ENCODE measurements at places on chromosomes 1 and 21.

GRCh38 chr1:212302745-212303383, 17.7 kb downstream of the PPP2R5A start:
- no peak for DNase-seq

DNA sequence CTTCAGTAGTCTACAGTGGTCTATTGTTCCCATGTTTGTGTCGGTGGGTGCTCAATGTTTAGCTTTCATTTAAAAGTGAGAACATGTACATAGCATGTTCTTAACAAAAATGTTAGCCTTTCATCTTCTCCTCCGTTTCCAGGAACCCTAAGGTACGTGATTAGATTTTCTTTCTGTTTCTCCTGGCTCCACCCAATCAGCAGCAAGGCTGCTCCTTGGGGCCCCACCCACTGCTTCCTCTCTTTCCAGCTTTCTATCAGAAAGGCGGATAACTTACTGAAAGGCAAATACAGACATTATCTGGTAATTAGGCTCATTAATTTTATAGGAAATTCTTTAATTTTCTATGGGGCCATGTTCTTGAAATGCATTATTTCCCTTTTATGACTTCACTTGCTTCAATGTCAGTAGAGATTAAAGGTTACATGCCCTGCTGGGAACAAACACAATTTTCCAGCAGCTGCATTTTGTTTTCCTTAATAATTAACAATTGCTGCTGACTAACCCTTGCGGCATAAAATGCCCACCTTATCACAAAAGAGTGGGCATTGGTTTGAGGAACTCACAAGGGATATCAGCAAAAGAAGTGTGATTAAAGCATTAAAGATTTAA, 324.9 kb upstream of the SNX7 start:
- DNase-seq, result no peak

GRCh38 chr1:62726011-62726442, 37.8 kb upstream of the DOCK7 start:
- no peak for DNase-seq

DNA sequence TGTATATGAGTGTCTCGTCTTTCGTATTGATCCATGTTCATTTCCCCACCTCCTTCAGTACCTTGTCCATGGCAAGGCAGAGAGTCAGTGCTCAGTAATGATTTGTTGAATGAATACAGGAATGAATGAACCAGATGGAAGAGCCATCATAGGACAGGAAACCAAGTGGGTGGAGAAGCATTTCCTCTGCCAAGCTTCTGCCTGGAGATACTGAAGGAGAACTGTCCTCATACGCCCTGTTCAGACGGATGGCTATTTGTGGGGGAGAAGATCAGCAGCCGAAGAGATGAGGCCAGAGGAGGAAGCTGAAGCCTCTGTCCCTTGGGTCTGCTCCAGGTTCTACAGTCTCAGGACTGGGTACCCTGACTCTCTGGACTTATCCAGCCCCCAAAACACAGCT, 5.8 kb downstream of the FAM43B start:
- DNase-seq, result no peak

- peak; percentile 49 for DNase-seq
Observed at GRCh38 chr1:205774198-205775014, 876 bp downstream of the RAB29 start.

- DNase-seq, result no peak
Observed at GRCh38 chr1:14725695-14726094, 127.2 kb downstream of the KAZN start.

DNA sequence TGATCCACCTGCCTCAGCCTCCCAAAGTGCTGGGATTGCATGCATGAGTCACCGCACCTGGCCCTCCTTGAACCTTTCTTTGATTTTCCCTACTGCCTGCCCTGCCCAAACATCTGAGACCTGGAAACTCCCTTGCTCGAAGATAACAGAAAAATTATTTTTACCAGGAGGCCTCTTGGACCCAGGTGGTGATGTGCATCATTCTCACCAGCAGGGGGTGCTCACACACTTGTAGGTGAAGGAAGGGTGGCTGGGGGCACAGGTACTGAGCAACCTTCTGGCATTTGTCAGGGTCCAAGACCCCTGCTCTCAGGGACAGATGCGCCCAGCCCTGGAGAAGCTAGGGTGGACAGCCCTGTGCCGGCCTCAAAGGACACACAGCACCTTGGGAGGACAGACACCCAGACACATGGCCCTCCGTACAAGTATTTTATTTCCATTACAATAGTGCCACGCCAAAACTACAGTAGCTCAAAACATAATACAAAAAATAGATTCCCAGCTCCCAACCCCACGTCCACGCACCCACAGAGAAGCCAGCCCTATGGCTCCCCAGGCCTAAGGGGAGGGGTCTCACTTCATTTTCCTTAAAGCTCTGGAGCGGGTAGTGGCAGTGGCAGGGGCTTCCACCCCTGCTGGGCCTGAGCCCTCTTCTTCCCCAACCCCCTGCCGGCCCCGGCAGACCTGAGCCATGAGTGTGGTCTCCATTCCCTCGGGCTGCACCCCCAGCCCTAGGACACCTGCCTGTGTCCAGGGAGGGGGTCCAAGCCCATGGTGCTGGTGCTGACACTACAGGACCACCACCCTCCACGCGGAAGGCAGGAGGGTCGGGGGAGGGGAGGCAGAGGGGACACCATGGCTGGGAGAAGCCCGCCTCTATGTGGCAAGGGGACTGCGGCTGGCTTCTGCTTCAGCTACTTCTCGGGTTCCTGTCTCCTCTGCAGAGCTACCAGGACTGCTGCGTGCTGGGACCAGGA, 40.4 kb upstream of the EIF4G3 start:
- DNase-seq, result peak; percentile 79

GRCh38 chr1:241225741-241226140, 131.3 kb downstream of the RGS7 start:
- no peak for DNase-seq

DNA sequence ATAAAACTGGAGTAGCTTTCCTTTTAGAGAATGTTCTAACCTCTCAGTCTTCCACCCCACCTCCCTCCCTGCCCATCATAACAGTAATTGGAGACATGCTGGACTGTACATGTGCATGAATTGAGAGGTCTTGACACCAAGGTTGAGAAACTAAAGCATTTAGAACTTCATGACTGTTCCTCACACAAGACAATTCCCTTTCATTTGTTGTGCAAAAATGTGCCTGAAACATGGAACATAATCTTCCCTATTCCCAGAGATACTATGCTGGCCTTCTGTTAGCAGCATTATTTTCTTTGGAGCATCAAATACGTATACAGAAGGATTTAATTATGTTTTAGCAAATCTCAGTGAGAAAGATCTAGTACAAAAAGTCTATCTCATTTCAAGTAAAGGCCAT, 97.5 kb upstream of the KCNE2 start:
- DNase-seq, result no peak

- no peak for DNase-seq
Observed at GRCh38 chr1:209304166-209304565, 279.3 kb upstream of the CAMK1G start.

DNA sequence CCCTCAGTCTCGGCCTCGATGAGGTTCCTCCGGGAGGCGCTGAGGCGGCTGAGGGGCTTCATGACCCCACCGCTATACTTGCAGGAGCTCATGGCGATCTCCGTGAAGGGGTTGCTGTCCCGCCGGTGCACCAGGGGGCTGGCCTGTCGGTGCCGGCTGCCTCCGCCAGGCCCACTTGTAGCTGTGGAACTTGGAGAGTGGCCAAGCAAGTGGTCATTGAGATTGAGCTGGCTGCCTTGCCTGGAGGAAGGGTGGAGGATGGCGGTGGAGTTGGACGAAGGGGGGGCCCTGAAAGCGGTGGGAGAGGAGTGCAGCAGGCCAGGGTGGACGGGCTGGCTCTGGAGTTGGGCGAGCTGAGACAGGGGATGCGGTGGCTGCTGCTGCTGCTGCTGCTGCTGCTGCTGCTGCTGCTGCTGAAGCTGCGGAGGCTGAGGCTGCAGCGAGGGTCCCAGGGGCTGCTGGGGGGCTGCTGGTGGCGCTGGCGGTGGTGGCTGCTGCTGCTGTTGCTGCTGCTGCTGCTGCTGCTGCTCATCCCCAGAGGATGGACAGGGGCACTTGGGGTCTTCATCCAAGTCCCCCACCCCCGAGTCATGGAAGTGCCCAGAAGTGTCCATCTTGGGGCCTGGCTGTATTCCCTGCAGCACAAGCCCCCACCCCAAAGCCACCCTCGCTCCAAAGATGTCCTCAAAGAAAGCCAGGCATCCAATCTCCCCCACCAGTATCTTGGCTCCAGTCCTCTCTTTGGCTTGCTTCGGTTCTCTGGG, 548 bp downstream of the KCNN3 start:
- no peak for DNase-seq

GRCh38 chr1:157831968-157832626, 9.5 kb downstream of the CD5L start:
- DNase-seq, result no peak

DNA sequence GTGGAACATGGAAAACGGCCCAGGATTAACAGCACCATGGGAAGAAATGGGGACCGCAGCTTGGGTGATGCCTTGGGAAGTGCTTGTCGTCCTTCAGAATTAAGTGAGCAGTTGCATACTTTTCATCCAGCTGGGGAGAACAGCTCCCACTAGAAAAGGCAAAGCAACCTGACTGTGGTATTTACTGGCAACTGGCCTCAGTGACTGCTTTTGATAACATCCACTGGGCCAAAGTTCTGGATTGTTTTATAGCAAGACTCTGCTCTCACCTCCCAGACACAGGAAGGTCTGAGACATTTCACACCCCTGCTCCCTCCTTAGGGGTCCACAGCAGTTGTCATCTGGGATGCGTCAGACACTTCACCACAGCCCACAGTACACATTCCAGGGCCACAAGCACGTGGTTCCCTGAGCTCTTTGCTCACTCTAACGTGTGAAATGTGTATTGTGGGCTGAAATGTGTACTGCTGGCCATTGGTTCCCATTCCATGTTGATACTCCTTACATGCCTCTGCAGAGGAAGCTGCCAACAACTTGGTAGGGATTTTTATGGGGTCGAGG, 6.6 kb downstream of the PAPPA2 start:
- no peak for DNase-seq

GRCh38 chr1:202697038-202697437, 13.2 kb downstream of the SYT2 start:
- DNase-seq, result no peak

- DNase-seq, result no peak
Observed at GRCh38 chr1:94284476-94284875, 47.1 kb upstream of the ARHGAP29 start.

GRCh38 chr1:96308314-96308713, 413.3 kb upstream of the PTBP2 start:
- DNase-seq, result no peak

DNA sequence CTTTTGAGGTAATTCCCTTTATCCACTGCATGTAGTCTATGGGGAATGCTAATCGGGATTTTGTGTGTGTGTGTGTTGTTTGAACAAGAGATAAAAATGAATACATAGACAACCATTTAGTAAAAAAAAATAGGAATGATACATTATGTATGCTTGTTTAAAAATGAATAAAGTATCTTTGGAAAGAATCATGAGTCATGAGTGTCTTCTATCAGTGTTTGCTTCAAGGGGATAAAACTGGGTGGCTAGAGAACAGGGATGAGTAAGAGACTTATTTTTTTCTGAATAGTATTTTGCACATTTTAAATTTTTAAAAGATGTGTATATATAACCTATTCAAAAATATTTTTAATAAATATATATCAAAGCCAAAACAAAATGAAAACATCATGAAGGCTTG, 839.4 kb upstream of the ADGRL4 start:
- no peak for DNase-seq

GRCh38 chr1:108829498-108829916, 27.4 kb downstream of the AKNAD1 start:
- no peak for DNase-seq

GRCh38 chr1:56975446-56975845, 9.6 kb upstream of the C8B start:
- DNase-seq, result no peak

DNA sequence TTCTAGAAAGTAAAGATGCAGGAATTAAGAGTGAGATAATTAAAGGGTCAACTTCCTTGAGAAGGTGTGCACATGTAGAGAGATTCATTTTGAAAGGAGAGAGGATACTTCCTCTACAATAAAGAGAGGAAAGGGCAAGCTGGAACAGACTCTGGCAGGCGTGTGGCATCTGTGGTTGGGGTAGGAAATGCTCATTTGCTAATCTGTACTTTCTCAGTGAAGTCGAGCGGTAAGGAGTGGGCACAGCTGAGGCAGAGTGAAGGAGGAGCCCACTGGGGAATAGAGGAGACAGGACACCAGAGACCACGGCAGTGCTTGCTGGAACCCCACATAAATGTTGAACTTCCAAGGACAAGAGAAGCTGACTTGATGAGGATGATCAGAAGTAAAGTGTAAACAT, 49.1 kb downstream of the PCSK9 start:
- DNase-seq, result peak; percentile 12

- DNase-seq, result no peak
Observed at GRCh38 chr21:29718081-29718815, 221.5 kb downstream of the GRIK1 start.

DNA sequence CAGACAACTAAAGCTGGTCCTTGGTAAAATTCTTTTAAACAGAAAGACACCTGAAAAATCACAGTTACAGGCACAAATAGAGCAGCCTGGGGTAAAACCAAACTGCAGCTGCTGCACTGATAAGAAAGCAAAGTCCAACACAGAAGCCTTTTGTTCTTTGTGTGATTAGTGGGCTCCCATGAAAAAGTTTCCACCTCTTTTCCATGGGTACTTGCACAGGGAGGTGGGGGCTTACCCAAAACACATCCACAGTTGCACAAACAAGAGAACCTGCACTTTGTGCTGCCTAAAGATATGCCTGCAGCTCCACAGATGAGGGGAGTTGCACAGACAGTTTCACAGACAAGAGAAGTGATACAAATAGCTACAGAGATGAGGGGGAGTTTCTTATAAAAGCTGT, 106.7 kb upstream of the SLC5A9 start:
- no peak for DNase-seq

GRCh38 chr1:225735252-225736149, 42.1 kb upstream of the SRP9 start:
- no peak for DNase-seq

GRCh38 chr21:34619841-34620665, 5.1 kb upstream of the RCAN1 start:
- DNase-seq, result no peak

DNA sequence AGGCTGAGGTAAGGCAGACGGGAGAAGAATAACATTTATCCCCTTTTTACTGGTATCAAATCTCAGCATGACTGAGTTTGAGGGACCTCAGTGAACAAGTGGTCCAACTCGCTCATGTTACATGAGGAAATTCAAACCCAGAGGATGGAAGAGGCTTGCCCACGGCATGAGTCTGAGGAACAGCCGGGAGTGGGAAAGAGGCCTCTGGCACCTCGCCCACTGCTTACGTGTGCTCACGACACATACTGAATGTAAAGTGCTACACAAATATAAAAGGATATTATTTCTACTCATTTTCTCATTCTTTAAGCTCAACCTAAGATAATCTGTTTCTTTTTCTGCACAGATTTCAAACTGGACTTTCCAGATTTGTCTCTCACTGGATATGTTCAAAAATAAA, 14.7 kb downstream of the BEND5 start:
- DNase-seq, result no peak

DNA sequence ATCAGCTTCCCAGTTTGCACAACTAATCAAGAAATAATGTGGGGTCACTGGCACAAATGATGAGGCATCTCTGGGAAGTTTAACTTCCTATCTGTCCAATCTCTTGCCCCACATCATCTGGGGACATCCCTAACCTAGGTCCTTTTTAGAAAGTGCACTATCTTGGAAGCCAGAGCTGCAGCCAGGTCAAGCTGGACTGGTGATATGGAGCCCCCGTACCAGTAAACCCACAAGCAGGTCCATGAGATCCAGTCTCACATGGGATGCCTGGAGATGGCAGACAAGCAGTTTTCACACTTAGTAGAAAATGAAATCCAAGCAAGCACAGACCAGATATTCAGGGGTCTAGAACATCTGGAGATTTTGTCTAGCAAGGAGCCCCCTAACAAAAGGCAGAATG, 27.5 kb upstream of the BSDC1 start:
- DNase-seq, result no peak

- peak; percentile 35 for DNase-seq
Observed at GRCh38 chr1:19647643-19648042, 3.5 kb downstream of the NBL1 start.
